ENCODE measurements at places on chromosomes 7 and 10. TPM values are rescaled to one million over a fixed set of nuclear protein-coding genes. Genes with fewer than 3 reads are reported as not detected.

IGFBP3 gene
- polyA plus RNA-seq = 29.2 TPM

MMD2 gene
- polyA plus RNA-seq = not detected

- H3K27me3 ChIP-seq = no peaks in the 10 kb centered on the region
- no peaks in the 10 kb centered on the region for H3K36me3 ChIP-seq
- H3K27ac ChIP-seq = no peak overlapping the region
- H3K4me1 ChIP-seq = no peaks in the 10 kb centered on the region
- no peak overlapping the region for H3K4me3 ChIP-seq
Observed at GRCh38 chr10:4003348-4003973, 218.5 kb upstream of the KLF6 start.

DNA sequence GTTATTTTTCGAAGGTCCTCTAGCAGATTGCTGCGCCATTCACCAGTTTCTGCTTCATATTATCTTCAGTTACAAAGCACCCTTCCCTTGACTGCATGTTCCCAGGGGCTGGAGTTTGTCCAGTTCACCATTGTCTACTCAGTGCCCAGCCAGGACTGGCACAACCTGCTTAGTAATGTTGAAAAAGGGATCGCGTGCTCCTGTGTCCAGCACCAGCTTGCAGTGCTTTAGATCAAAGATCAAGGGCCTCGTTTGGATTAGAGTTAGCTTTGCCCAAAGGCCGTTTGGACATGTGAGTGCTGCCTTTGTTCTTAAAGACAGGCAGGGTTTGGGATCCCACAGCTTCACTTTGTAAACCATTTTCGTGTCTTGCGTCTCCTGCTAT lies 867 bp downstream of the ATP6V0E2 start:
- no peak overlapping the region for H3K4me3 ChIP-seq
- no peaks in the 10 kb centered on the region for H3K36me3 ChIP-seq
- H3K27ac ChIP-seq = no peak overlapping the region
- no peak for DNase-seq
- H3K27me3 ChIP-seq = no peaks in the 10 kb centered on the region
- no peaks in the 10 kb centered on the region for H3K4me1 ChIP-seq

GRCh38 chr10:8245131-8245813 lies 190.8 kb downstream of the GATA3 start:
- H3K27ac ChIP-seq = no peak overlapping the region

DNA sequence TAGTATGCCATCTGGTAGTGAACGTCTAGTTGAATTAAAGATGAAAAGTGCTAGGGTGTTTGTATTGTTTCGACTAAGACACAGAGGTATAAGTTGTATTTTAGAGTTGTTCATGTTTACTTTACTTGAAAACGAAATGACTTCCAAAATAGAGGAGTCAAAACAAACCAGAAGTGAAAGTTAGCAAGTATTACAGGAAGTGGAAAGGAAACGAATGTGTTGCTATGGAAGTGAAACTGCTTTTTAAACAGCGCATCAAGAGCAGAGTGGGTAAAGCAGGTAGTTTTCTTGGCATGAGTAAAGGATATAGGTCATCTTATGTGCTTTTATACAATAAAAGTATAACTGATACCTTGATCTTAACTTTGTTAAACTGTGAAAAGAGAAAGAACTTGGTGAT lies 20.0 kb upstream of the GALNTL5 start:
- H3K36me3 ChIP-seq = no peaks in the 10 kb centered on the region
- no peak for DNase-seq
- H3K4me1 ChIP-seq = no peaks in the 10 kb centered on the region

Measured in lung (tissue), 17 donors.